ENCODE measurements at places on chromosomes 13 and 19. TPM values are rescaled to one million over a fixed set of nuclear protein-coding genes. Genes with fewer than 3 reads are reported as not detected.

The ERICH4 gene
- not detected for total RNA-seq

The GAS6 gene
- total RNA-seq, result 77.3 TPM

The KCNN1 gene
- under 0.01 TPM for total RNA-seq

The CALR3 gene
- total RNA-seq, result not detected

The TBXA2R gene
- total RNA-seq, result 0.77 TPM

The CEACAM19 gene
- total RNA-seq, result 3.1 TPM

The GSX1 gene
- not detected for total RNA-seq

The DIAPH3 gene
- total RNA-seq, result 1.8 TPM

The PSMD8 gene
- total RNA-seq, result 190 TPM

The RNF126 gene
- 18.0 TPM for total RNA-seq

The LYPD3 gene
- total RNA-seq, result 0.50 TPM

The AXL gene
- 223 TPM for total RNA-seq

- DNase-seq, result no peak
Observed at GRCh38 chr19:15885167-15885566, 12.7 kb downstream of the CYP4F2 start.

DNA sequence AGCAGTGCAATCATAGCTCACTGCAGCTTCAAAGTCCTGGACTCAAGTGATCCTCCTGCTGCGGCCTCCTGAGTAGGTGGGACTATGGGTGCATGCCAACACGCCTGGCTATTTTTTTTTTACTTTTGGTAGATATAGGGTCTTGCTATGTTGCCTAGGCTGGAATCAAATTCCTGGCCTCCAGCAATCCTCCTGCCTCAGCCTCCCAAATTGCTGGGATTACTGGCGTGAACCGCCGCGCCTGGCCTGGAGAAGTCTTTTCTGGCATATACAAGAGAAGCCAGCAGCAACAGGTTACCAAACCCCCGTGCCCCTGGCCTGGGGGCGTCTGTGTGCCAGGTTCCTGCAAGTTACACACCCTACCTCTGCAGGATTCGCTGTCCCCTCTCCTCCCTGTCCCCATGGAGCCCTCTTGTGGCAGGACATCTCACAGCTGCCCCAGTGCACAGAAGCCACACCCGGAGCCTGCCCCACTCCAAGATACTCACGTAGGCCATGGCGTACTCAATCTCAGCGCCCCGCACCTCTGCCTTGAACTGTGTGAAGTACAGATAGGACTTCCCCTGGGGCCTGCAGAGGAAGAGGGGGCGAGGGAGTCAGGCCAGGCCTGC is 9.9 kb downstream of the MYDGF start:
- DNase-seq, result no peak

- DNase-seq, result no peak
Observed at GRCh38 chr13:25111585-25111956, 15.6 kb downstream of the PABPC3 start.

- no peak for DNase-seq
Observed at GRCh38 chr13:72122661-72123255, 255.8 kb upstream of the DACH1 start.

DNA sequence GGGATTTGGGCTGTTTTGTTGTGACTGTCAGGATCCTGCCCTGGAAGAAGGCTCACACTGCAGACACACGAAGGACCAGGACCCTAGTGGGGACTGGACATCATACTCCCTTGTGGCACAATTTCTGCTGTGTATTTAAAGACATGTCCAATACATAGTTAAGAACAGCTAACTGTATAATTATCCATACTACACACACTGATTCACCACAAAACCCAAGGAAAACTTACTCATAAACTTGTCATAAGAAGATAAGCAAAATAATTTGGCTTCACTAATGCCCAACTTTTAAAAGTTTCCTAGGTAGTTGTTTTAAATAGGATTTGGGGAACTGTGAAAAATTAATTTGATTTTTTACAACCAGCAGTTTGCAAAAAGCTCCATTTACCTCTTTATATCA is 46.1 kb downstream of the LATS2 start:
- DNase-seq, result peak; percentile 75

DNA sequence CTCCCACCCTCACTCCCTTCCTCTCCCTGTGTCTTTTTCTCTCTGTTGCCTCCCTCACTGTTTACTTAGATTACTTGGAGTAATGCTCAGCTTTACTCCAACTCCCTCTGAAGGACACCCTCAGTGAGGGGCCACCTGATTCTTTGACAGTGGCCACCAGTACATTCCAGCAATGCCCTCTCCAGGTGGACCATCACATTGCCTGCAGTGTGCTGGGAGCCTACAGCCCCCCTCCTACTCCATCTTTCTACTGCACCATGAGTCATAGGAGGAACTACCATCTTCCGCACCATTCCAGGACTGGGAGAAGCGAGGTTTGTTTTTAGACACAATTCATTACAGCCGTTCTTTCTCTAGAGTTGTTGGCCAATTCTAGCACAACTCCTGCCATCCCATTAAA is 96.6 kb upstream of the POSTN start:
- DNase-seq, result no peak

DNA sequence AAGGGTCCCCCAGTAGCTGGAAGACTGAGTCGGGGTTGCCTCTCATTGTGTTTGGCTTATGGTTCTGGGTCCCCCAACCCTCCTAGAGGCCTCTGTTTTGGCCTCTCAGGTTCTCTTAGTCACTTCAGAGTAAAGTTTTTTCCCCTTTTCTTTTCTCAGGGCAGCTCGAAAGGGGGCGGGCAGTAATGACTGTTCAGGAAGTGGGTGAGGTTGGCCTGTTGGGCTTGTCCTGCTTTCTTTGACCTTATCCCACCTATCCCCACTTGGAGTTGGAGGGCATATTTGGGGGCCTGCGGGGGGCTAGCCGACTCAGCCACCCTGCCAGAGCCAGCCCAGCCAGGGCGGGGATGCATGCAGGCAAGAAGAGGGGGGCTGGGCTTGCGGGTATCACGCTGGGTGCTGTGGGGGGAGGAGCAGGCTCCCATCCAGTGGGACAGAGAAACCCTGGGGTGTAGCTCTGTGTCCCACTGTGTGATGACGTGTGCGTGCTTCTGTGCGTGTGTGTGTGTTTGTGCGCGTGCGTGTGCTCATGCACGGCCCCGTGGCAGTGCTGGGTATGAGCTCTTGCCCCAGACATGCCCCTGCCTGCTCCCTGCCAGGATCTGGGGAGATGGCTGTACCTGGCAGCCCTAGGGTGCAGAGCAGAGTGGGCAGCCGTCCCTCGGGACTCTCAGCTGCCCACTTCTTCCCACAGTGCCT is 1.4 kb downstream of the CIC start:
- peak; percentile 68 for DNase-seq

DNA sequence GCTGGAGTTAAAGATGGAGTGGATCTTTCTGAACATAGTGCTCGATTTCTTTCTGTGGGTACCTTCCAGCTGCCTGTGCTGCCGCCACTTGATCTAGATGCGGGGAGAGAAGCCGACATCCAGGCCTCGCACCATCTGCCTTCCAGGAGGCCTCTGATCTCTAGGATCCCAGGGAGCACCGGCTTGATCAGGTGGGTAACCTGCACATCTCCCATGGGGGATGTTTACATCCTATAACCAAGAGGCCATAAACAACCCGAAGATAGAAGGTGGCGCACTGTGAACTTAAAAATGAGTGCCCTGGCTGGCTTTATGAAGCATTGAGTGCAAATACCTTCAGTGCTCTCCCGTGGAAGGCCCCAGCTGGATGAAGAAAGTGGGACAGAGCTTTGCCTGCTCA is at the start of gene C13orf42:
Gene C13orf42, minus strand, starts transcription at position 101 of the 400 bp plus-strand sequence. Its CDS starts 65 bp downstream, at position 36.
- DNase-seq, result no peak

DNA sequence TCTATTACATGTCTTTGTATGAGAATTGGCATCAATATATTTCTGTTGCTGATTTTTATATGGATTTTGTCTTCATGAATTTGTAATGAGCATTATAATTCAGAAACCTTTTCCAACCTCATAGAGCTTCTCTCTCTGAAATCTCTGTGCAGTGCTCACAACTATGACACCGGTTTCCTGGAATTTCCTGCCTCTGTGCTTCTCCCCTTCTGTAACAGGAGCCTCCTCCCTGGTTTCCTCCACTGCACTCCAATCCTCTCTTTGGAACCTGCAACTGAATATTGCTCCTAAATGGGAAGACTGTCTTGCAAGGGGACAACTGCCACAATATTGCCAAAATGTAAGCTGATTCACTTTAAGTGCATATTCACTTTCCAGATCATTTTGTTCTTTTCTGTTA is 1147.9 kb downstream of the UQCRFS1 start:
- peak; percentile 48 for DNase-seq

DNA sequence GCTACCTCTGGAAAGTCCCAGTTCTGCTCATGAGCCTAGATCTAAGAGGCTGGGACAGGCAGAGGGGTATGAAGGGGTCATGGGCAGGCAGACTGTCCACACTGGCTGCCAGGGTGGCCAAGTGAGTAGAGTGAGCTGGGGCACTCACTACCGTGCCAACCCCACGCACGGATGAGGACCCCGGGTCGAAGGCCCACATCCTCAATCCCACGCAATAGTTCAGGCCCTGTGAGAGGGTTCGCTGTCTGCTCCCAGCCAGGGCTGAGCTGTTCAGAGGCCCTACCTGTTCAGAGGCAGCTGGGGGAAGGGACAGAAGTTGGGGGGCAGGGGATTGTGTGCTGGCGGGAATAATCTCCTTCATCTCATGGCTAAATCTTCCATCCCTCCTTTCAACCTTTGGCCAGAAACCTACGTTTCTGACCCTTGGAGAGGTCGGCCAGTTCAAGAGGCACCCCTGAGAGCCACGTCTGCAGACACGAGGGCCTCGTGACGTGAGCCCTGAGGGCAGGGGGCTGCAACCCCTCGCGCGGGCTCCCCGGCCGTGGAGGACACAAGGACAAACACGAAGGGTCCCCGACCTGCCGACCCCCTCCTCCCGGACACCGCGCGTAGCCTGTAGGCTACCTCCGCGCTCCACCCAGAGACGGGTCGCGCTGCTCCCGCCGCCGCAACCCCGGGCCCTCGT is 1.0 kb upstream of the RPS5 start:
- no peak for DNase-seq

GRCh38 chr13:94063096-94063495 is 416.4 kb downstream of the DCT start:
- peak; percentile 27 for DNase-seq

DNA sequence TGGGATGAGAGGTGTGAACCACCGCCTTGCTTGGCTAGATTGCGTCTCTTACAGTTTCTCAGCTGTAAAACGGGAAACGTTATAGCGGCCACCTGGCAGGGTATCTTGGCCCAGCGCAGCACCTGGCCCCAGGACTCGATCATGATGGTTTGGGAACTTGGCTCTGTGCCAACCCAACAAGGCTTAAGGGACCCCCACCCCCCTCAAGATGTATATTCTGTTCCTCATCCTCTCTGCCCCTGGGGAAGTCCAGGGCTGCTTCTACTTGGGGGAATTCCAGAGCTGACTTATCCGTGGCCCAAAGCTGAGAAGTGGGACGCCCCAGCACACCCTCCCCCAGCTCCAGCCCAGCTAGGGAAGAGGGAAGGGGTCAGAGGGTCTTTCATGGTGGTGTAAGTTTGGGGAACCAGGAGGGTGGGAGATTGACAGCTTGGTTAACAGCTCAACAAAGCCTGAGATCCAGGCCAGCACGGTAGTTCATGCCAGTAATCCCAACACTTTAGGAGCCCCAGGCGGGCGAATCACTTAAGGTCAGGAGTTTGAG is 695 bp downstream of the ICAM1 start:
- no peak for DNase-seq

DNA sequence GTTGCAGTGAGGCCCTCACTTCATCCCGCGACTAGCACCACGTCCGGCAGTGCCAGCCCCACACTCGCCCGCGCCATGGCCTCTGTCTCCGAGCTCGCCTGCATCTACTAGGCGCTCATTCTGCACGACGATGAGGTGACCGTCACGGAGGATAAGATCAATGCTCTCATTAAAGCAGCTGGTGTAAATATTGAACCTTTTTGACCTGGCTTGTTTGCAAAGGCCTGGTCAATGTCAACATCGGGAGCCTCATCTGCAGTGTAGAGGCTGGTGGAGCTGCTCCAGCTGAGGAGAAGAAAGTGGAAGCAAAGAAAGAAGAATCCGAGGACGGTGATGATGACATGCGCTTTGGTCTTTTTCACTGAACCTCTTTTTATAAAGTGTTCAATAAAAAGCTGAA is 48.6 kb downstream of the NLRP12 start:
- DNase-seq, result no peak

DNA sequence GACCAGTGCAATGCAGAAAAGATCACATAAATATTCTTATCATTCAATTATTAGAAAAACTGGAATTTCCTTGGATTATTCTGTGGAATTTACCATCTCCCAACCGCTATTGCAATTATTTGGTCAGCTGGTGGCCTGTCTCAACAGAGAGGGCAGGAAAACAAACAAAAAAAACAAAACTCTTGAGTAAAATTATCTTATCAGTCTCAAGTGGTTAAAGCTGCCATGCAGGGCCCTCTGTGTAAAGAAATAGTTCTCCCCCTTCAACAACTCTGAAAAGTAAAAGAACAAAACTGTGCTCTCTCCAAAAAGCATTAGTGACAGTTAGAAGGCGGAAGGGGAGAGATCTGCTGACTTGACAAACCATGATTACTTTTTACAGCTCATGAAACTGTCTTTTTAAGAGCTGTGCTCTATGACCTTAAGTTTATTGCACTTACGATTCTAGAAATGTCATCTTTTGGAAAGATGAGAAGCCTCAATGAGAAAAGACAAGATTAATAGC is 152.3 kb downstream of the DLEU7 start:
- DNase-seq, result no peak

GRCh38 chr13:33934951-33935371 is 117.0 kb downstream of the RFC3 start:
- DNase-seq, result no peak

DNA sequence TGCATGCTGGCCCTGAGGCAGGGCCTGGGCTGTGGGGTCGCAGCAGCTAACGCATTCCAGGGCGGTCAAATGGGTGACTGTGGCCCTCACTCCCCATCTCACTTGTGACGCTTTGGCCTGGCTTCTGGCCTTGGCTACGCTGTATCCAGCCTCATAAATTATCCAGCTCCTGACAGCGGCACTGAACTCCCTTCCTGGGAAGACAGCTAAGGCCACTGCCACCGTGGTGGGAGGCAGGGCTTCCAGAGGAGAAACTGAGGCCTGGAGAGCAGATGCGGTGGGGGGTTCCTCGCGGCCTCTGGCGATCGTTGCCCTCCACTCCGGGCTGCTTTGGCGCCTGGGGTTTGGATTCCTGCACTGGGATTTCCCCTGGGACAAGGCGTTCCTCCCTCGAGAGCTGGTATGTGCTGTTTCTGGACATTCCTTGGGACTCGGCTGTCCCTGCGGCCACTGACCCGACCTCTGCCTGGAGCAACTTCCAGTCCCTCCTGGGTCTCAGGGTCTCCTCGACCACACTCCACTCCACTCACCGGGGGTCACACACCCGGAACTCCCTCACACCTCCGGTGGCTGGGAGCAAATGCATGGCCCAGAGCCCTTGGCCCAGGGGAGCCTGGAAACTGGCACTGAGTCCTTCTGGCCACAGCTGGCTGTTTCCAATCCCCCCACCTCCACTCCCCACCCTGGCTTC is 3.4 kb downstream of the TBXA2R start:
- no peak for DNase-seq

- DNase-seq, result peak; percentile 47
Observed at GRCh38 chr13:97659602-97660001, 225.6 kb downstream of the RAP2A start.

GRCh38 chr13:113407531-113408393 is 43.8 kb upstream of the GRTP1 start:
- DNase-seq, result no peak

GRCh38 chr13:103325672-103326071 is 259.5 kb upstream of the SLC10A2 start:
- DNase-seq, result no peak

Measured in fibroblast of lung (primary cell).